Activated CD4-positive, alpha-beta T cell treated with anti-CD3 and anti-CD28 coated beads for 24 hours (primary cell): ENCODE measurements at places on chromosomes 1 and 21.

DNA sequence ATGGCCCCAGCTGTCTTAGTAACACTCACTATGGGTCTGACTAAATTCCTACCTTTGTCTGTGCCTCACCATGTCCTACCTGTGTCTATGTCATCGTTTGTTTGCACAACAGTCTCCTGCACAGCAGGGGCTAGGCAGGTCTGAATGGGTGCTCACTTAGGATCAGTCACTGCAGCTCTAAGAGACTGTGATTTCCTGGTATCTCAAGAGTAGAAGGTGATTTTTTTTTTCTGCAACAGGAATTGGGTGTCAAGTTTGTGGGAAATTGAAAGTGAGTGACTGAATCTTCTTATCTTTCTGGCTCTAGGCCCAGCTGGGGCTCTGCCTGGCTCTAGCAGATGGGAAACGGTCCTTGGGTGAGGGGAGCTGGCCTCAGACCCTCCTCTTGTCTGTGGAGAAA, 46.4 kb upstream of the TRABD2B start:
- DNase-seq, result no peak

GRCh38 chr1:34879230-34879629, 19.7 kb upstream of the SMIM12 start:
- no peak for DNase-seq

DNA sequence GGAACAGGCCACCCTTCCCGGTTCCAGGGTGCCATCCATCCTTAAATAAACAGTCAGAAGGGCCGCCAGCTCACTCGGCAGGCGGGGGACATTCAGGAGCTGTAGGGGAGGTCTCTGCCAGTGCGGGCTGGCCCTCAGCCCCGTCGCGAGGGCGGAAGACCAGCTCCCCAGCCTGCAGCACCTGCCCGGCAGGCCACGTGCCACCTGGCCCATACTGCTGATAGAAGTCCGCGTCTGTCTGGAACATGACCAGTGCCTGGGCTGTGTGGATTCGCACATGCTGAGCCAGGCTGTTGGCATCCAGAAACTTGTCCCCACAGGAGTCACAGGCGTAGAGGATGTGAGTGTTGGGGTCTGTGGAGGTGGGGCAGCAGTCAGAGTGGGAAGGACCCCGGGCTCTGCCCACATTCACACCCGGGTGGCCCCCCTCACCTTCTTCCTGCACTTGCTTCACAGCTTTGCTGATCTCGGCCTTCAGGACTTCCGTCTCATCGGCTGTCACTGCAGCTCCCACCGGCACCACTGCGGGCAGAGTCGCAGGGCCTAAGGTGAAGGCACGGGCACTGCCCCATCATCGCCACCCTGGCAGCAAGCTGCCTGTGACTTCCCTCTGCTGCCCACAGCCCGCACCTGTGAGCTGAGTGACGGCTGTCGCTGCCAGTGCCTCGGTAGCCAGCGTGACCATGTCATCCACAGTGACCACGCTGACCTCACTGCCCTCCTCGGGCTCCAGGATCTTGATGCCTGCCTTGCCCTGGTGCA, 33.8 kb downstream of the ZBTB17 start:
- DNase-seq, result no peak

- DNase-seq, result no peak
These were observed 29.9 kb downstream of the GIPC2 start for GRCh38 chr1:78075621-78076020.

GRCh38 chr1:156591181-156591431, 470 bp upstream of the NAXE start:
- DNase-seq, result no peak
